ENCODE measurements at places on chromosomes 6 and 20.
A peak's percentile ranks its signal among the peaks of the same experiment; 100 is the strongest.

- peak; percentile 81 for DNase-seq
Measured at GRCh38 chr6:147508866-147509608, 547 bp downstream of the SAMD5 start.

GRCh38 chr20:48454671-48455490, 372.9 kb downstream of the PREX1 start:
- DNase-seq = no peak

GRCh38 chr20:8077137-8077466, 55.0 kb upstream of the PLCB1 start:
- no peak for DNase-seq

DNA sequence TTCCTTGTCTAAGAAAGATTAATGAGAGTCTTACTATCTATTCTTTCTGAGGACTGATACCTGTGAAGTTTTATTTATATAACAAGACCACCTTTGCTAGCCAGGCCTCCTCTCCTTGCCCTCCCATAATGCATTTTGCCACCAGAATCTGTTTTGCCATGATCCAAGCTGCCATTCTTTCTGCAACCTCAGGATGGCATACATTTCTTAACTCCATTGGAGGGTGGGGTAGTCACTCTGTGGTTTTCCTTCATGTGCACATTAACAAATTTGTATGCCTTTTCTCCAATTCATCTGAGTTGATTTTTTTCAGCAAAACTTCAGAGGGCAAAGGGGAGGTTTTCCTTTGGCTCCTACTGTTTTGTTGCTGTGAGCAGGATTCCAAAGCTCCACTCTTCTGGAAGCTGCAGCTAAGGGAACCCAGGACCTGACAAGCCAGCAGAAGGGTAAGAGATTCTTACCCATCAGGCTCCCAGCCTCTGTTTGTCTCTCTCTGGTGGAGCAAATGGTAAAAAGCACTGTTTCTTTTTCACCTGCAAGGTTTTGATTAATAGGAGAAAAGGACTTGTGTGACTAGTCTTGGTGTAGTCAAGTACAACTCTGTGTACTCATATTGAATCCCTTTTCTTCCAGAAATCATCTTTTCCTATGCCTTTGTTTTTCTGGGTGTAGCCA, 26.2 kb upstream of the ENPP4 start:
- DNase-seq = peak; percentile 4

GRCh38 chr6:114435985-114436384, 93.2 kb upstream of the HS3ST5 start:
- DNase-seq = no peak

DNA sequence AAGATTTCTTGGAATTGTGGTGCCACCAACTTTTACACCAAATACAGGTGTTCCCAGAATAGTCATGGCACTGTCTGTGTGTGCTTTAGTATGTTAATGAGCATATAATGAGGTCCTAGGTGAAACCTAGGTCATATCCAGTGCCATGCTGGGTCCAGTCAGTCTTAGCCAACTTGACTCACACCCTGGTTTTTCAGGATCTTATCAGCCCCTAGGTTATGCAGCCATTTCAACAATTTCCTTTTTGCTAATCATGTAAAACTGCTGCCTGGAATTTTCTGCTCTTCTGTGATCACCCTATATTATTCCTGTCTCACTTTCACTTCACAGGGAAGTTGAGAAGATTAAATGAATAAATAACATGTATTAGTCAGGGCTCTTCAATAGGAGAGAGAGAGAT, 23.7 kb downstream of the SDHAF4 start:
- DNase-seq = no peak

DNA sequence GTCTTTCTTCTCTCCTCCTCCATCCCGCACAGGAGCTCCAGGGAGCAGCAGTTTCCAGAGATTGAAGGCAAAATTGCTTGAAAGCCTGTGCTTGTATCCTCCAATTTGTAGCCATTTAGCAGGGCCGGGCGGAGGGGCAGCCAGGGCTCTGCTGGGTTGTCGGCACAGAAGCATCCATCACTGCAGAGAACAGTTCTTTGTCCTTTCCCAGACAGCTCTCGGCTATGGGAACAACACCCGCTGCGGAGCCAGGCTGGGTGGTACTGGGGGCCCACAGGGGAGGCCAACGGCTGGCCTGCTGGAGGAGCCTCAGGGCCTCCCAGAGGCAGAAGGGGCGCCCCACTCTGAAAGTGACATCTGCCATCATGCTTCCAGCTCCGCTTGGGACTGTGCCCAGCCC, 7.8 kb downstream of the HRH3 start:
- DNase-seq = no peak

DNA sequence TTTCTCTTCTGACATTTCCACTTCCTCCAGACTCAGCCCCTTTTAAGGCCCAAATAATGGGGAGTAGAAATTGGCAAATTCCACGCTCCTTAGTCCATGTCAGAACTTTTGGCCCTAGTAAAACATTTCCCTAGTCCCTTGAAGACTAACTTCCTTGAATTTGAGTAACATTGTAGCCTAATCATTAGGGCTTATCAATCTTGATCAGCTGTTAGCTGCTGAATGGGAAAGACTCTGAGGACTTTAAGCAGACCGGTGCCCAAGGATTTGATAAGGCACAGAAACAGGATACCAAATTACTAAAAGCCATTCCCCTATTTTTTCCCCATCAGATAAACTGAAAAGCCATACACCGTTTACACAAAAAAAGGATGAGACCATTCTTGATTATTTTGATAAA, 37.0 kb upstream of the ECI2 start:
- no peak for DNase-seq

- no peak for DNase-seq
Measured at GRCh38 chr6:56246541-56246880, 869 bp downstream of the COL21A1 start.

GRCh38 chr6:105561486-105561885, 158.6 kb upstream of the PREP start:
- no peak for DNase-seq

- no peak for DNase-seq
Measured at GRCh38 chr6:113671421-113671820, 185.7 kb upstream of the MARCKS start.

DNA sequence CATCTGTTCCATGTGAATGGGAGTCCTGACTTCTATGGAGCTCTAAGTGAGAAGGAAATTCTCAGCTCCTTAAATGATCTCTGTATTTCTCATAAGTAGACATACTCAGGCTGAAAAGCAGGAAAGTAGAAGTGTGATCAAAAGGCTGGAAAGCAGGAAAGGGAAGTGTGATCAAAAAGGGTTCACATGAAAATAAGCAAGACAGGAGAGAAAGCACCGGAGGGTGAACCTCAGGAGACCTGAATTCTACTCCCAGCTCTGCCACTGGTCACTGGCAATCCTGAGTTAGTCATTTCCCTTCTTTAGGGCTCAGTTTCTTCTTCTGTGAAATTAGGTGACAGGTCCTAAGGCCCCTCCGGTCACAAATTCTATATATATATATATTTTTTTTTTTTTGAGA, 55.5 kb upstream of the TRERF1 start:
- no peak for DNase-seq

DNA sequence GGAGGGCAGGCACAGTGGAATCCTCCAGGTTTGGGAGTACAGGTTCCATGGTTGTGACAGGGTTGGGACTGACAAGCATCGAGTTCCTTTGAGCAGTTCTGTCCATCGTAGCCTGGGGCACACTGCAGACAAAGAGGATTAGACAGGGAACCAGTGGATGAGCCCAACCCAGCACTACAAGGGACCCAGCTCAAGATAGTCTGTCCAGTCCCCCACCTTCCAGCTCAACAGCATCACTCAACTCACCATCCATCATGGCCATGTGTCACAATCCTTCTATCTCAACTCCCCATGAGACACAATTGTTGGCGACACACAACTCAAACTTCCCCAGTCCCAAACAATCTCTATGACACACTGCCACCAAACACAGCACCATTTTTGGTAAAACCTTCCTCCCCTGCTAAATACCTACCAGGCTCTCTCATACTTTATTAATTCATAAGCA, 11.8 kb upstream of the GPSM3 start:
- DNase-seq = no peak

DNA sequence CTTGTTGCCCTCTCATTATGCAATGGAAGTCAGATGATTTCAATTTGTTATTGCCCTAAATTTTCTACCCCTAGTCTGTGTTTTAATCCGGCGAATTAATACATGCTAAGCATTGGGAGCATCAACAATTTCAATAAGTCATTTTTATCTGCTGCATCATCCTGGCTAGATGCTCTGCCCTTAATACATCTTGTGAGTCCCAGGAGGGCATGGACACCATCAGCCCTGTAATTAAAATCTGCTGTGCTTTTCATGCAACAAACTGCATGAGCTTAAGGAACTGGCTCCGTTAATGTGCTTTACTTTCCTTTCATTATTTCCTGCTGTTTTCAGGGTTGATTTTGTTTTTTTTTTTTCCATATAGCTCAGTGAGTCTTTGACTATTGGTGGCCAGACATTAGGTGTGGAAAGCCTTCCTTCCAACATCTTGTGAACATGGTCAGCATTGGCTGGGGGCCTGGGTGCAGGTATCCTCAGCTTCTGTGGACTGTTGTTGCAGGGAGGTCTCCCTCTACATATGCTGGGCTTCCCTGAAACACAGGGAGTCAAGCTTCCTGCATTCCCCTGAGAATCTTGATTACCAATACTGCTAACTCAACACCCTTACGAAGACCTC, 8.5 kb upstream of the PBOV1 start:
- DNase-seq = peak; percentile 74

DNA sequence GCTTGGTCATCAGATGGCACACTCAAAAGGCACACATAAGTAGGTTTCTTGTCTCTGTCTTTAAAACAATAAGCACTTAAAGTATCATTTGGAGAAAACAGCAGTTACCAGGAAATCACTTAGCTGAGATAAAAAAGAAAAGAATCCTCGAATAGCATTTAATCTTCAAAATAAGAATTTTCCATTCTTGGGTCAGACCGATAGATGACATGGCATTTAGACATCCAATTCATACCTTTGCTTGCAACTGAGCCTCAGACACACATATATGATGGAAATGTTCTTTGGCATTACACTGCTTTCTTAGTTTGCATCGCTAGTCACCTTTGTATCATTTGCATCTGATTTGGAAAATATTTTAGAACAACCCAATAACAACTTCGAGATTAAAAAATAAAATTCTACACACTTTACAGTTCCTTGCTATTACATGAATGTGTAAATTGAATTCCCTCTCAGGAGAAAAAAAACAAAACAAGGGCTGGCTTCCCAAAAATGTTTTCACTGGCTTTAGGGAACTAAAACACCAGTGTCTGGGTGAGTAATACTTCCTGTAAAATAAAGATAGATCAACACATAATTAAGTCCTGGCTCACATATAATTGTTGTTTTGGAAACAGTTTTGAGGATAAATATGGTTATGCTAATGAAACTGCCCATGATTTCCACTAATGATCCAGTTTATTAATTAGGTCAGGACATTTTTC, 1.3 kb upstream of the RNF217 start:
- no peak for DNase-seq

GRCh38 chr6:70131528-70131927, 171.4 kb downstream of the COL9A1 start:
- DNase-seq = no peak

GRCh38 chr6:26200918-26201721, 113.9 kb downstream of the HFE start:
- no peak for DNase-seq

DNA sequence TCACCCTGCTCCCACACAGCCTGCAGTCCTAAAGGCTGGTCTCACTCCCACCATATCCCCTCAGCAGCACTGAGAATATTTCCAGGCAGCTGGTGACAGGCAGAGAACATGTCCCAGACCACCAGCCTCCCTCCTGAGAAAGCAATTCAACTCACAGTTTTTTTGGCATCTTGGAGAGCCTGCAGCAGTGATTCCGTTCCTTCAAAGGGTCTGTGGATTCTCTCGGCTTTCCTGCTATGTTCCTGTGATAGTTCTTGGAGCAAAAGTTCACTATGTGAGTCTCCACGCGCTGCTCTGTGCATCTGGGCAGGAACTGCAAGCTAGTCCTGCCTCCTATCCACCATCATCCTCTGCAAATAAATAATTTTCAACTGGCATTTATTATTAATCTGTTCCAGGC, 448.3 kb upstream of the HSF2 start:
- no peak for DNase-seq

GRCh38 chr20:34791289-34792020, 34.0 kb downstream of the NCOA6 start:
- DNase-seq = no peak

DNA sequence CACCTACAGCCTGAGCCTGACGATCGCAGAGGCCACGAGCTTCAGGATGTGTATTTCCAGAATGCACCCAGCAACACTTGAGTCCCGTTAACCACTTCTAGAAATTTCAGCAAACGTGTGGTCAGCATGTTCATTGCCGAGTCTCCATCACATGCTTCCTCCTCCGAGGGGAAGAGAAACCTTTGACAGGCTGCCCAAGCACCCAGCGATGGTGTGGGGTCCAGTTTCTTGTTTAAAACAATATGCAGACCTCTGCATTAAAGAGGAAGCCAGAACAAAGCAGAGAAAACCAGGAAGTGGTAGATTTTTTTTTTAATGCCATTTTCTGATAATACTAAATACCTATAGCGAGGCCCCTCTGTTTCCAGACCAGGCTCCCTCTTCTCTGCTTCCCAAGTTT, 71.9 kb downstream of the GNAS-AS1 start:
- DNase-seq = no peak

DNA sequence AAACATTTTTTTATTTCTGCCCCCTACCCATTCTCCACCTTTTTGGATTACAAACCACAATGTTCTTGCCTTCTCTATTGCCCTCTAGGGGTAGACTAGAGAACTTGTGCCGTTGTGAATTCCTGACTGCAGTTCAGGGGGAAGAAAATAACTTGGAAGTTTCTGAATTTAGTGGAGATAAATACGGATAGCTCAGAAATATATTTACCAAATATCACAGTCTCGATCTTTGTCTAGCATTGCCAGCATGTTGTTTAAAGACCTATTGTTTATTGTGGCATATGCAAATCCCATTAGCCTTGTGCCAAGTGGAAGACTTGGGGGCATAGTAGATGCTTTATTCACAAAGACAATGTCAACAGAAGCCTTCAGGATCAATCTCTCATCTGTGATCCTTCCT, 154.1 kb upstream of the MMS22L start:
- no peak for DNase-seq

DNA sequence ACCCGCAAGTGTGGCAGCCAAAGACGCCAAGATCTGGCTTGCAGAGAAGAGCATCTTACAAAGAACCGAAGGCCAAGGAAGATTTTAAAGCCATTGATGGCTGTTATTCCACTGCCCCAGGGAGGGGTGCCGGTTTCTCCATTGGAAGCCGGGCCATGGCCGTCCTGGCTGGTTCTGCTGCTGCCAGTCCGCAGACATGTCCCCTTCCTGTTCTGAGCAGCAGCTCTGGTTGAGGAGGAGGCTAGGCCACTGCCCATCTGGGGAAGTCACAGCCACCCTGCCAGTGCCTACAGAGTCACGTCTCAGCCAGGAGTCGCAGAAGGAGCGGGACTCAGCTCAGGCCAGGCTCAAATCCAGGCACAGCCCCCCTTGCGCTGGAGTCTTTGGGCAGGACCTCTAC, 42.6 kb upstream of the MRGBP start:
- no peak for DNase-seq
